ENCODE measurements at places on chromosomes 2 and 18.

DNA sequence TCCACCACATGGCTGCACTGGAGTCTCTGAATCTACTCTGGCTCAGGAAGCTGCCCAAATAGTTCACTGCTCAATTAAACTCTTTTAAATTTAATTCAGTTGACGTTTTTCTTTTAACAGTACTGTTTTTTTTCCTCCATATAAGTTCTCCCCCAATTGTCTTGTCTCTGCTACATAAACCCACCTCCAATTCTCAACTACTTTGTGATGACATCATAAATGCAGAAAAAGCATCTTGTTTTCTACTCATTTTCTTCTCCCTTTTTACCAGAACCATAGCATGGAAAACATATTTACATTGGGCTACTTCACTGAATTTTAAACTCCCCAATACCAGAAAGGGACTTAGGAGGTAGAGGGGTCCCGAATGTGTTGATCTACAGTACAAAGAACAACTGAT lies 270.4 kb downstream of the GPD2 start:
- no peak for DNase-seq

DNA sequence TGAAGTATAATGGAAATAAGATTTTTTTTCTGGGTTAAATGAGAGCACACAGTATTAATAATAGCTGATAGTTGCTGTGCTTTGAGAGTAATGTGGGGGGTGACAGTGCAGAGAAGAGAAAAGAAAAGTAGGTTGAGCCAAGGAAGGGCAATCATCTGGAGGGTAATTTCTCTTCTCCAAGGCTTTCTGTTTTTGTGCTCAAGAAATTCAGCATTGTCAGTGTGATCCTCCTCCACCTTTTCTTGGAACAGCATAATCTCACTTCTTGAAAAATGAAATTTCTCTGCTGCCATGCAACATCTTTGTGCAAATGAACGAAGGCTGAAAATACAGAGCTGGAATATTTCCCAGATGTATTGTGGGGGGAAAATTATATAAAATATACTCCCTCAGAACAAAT lies 673.1 kb downstream of the LRRTM4 start:
- DNase-seq: no peak

GRCh38 chr2:165796129-165796528 lies 2.1 kb upstream of the GALNT3 start:
- DNase-seq: no peak

- DNase-seq: no peak
Measured at GRCh38 chr2:12397854-12398253, 318.9 kb upstream of the TRIB2 start.

DNA sequence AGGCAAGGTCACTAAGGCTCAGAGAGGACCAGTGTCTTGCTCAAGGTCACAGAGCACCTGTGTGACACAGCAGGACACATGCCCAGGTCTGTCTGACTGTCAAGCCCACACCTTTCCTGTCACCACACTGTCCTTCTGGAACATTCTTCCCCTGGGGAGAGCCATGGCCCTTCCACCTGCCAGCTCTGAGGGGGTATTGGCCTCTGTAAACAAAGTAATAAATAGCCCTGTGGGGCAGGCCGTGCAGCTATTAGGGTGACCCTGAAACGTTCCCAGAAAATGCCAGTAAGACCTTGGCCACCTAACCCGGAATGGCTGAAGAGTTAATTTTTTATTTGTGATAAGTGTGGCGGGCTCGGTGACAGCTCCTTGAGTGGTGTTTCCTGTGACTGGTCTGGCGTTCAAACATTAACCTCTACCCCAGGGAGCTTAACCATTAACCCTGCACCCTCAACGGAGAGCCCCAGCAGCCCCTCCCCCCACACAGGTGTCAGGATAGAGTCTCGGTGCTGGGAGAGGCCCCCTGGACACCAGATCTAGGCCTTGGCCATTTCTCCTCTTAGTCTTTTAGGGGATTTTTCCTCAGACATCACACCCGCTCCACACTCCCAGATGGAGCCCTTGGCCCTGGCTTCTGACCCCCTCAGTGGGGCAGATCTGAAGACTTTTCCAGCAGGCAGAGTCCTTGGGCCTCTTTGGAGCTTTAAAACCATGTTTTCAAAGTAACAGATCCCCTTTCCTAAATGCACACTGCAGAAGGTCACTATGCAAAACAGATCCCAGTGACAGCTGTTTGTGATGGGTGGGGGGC lies 36.6 kb downstream of the SCTR start:
- DNase-seq: no peak

DNA sequence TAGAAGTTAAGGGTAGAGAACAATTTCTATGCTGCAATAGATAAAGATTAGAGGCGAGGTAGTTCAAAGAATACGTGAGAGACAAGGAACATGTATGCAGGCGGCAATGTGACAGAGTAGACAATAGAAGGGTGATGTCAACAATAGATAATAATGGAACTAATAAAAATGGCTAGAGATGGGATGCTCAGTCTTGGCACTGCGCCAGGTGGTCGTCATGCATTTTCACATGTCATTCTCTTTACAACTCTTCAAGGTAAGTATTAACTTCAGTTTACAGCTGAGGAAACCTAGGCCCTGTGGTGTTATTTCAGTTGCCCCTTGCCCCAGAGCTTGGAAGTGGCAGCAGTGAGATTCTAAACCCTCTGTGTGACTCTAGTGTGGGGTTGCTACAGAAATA lies 890.7 kb upstream of the CELF4 start:
- no peak for DNase-seq

DNA sequence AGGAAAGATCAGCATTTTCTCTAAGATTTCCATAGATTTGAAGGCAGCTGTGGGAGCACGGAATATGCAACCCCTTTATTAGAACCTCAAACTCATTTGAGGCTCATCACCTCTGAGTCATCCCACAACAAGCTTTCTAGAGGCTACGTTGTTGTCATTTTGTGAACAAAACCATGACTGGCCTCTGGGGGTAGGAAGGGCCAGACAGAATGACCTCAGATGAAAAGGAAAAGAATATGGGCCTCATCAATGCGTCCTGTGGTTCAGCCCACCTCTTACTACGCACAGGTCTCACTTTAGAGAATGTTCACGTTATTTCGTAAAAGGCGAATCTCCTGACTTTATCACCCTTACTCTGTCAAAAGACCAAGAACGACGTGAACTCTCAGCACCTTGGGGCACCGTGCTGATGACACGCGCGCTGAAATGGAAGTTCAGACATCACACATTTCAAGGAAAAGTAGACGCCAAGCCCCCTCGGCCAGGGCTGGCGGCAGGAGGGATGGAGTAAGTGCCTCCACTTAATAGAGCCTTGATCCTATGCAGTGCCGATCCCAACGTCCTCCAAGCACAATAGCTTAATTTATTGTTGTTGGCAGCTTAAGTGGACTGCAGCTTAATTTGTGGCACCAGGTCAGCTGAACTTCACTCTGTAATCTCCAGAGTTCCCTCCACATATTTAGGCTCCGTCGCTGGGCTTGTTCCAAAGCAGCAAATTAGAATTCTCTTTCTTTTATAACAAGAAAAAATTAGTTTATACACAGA lies 208.3 kb downstream of the EIPR1 start:
- DNase-seq: peak; percentile 50

- DNase-seq: no peak
Measured at GRCh38 chr2:231931481-231931915, 5.3 kb upstream of the NPPC start.
